ENCODE measurements at places on chromosomes 2 and 18.

DNA sequence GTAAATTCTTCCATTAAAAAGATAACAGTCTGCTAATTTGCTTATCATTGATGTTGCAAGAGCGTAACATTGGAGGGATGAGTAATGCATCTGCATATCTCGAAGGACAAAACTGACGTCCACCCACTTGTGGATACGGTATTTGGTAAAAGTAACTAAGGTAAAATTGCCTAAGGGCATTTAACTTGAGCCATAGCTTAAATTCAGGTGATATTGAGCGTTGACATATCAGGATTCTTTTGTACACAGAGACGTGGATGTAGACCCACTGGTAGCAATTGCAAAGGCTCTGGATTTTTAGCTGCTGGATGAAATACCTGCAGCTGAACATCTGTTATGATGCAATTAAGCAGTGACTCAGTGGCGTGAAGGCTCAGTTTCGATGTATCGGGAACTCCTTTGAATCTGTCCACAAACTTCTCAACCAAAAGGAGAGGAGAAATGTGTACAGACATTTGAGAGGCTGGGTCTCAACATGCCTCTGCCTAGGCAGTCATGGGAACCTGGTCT lies 119.3 kb downstream of the SPTBN1 start:
- DNase-seq, result no peak

DNA sequence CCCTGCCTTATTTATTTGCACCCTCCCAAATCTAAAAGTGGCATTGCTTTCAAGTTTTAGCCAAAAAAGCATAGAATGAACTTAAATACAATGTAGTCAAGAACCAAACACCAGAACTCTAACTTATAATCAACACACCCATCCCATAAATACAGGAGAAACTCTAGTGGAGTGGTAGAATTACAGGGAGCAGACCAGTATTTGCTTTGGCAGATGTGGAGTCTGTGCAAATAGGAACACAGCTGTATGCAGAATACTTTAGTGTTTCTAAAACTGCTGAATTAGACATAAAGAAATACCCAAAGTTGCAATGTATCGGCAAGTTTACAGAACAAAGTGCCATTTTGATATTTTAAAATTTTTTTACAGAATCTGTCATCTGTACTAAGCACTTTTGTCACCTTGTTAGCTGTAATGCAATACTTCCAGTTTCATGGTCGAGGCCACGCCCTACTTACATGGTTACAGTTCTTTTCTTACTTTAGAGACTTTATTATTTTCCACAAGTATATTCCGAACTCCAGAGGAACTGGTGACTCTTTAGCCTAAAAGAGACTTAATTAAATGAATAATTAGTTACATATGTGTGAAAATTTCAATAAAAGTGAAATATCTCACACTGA lies 23.7 kb upstream of the COL5A2 start:
- no peak for DNase-seq

- no peak for DNase-seq
These were observed 14.5 kb downstream of the SH3RF3 start for GRCh38 chr2:109143214-109144187.

DNA sequence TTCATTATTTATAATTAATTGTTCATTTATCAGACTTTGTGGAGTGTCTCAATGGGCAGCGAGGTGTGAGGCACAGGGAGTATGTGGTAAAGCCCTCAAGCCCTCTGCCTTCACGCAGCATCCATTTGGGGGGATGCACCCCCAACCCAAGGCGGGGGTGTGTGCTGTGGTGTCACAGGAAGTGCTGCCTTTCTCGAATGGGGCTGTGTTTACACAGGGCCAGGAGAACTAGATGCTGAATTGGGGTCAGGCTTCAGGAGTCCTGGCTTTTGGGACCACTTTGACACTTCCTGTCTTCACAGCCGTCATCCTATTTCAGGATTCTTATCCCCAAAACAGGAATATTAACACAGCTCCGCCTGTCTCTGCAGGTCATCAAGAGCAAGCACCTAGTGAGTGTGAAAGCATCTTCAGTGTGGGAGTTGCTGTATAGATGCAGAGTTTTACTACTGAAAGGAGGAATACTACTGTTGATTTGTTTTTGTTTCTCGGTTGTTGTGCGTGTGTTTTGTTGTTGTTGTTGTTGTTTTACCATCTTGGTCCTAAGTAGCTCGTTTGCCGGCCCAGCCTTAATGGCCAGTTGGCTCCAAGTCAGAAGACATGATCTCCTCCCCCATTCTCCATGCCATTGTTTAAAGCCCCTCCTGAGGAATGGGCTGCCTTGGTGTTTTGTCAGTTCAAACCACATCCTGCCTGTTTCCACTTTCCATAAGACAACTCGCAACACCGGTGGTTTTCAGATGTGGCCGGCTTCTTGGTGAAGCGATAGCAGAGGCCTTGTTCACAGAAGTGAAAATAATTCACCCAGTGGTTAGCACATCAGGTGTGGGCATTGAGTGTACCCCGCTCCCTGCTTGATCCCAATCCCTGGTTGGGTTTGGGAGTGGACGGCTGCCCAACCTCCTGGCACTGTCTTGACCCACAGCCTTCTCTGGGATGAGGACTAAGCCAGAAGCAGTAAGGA lies 221.3 kb downstream of the BCL2 start:
- DNase-seq, result no peak

GRCh38 chr2:20611077-20611843 lies 39.6 kb downstream of the HS1BP3 start:
- DNase-seq, result no peak

GRCh38 chr2:7726989-7727388 lies 809.8 kb downstream of the RNF144A start:
- no peak for DNase-seq

- DNase-seq, result peak; percentile 96
These were observed 80.9 kb downstream of the BCL2 start for GRCh38 chr18:63238693-63239075.

DNA sequence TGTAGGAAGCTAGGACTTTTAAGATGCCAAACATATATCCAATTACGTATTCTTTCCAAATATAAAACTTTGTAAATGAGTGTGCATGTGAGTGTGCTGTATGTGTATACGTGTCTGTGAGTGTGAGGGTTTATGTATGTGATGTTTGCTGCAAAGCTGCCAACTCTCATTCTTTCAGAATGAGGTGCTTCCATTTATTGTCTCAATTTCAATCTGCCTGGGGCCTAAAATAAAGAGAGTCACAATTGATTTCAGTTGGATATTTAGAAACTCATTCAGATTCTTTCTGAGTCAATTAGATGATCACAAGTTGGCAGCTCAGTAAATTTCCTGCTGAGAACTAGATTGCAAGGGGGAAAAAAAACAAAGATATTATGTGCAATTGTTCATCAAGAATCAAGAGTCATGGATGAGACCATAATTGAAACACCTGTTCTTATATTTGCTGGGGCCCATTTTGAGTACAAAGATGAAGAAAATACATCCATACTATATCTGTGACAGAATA lies 621.2 kb upstream of the ACVR2A start:
- DNase-seq, result peak; percentile 84

- no peak for DNase-seq
These were observed 57.0 kb downstream of the SH3RF3 start for GRCh38 chr2:109185821-109186570.

DNA sequence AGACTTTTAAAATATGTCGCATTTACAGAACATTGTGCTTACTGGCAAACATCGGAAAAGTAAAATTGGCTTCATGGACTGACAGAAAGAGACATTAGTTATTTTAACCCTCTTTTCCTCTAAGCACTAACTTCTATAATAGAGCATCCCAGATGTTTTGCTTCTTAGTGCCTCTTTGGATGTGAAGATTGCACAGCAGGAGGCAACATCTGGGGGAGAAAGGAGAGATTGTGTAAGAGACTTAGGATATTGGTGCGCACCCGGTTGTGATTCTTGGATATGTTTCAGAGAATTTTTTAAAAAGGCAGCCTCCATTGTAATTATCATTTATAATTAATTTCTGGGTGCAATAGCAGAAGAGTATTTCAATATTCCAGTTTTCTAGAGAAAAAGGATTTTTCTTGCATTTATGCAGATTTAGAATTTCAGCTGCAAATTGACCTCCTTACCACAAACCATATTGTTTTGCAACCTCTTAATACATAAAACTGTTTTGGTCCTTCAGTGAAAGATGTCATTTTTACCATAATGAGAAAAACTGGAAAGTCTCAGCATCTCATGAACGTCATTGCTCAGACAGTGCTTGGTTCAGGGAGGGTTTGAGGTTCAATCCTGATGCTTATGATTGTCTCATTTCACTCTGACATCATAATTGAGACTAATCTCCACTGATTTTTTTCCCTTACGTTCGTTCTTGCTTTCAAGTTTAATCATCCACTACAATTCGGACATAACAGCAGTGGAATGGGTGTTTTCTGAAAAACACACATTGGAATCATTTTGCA lies 404.3 kb downstream of the ZNF521 start:
- DNase-seq, result no peak

DNA sequence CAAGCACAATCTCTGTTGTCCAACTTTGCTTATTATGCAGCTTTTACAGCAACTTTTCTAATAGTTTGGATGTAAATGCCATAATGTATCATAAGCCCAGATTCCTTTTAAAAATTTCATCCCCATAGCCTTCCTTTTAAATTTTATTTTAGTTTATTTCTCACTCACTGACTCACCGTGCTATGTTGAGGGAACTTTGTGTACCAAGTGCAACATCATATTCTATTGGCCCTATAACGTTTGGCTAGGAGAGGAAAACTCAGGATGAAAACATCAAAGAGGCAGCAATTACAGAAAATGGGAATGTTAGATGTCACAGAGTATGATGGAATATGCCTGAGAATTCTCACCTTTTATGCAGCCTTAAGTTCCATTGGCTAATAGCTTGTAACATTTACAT lies 135.5 kb downstream of the LCLAT1 start:
- no peak for DNase-seq

DNA sequence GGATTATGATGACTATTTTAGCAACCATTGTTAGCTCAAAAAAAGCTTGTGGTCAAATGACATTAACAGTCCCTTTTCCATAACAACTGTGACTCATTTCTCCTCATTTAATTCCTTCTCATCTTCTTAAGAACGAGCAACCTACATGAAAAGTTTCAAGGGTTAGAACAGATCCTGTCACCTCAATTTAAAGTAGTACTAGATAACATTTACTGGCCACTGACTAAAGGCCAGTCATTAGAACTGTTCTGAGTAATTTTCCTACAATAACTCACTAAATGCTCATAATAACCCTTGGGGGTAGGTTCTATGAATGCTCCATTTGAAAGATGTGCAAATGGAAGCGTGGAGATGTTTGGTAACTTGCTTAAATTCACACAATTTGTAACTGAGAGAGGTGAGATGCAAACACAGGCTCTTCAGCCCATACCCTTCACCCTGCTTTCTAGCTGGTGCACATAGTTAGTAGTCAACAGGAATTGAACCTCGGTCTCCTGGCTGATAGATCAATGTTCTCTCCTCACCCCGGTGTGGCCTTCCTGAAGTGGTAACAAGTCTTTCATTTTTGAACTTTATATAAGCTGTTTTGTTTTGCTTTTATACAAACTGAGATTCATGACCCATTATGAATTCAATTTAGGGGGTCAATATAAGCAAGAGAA lies 212.5 kb downstream of the SETBP1 start:
- no peak for DNase-seq

GRCh38 chr2:203996692-203997091 lies 60.1 kb downstream of the ICOS start:
- DNase-seq, result no peak

- DNase-seq, result no peak
These were observed 413.0 kb downstream of the PTPRM start for GRCh38 chr18:7980136-7980535.

DNA sequence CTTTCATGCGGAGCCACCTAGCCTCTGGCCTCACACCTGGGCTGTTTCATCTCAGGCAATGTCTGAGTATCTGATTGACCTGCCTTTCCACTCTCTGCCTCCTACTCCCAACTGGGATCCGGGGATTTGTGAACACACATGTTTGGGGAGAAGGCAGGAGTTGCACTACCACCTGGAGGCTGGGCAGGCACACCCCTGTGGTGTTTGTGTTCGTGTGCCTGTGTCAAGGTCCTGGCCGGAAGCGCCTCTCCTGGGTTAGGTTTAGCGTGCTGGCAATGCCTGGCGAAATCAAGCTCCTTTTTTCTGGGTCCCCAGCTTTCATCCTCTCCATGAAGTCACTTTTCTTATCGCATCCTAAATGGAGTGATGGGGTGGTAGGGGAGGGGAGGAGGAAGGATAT lies 63.9 kb downstream of the GATA6 start:
- no peak for DNase-seq

- DNase-seq, result no peak
These were observed 3.7 kb upstream of the ALPK2 start for GRCh38 chr18:58632552-58632951.

- DNase-seq, result no peak
These were observed 483 bp upstream of the FHL2 start for GRCh38 chr2:105399207-105399861.

DNA sequence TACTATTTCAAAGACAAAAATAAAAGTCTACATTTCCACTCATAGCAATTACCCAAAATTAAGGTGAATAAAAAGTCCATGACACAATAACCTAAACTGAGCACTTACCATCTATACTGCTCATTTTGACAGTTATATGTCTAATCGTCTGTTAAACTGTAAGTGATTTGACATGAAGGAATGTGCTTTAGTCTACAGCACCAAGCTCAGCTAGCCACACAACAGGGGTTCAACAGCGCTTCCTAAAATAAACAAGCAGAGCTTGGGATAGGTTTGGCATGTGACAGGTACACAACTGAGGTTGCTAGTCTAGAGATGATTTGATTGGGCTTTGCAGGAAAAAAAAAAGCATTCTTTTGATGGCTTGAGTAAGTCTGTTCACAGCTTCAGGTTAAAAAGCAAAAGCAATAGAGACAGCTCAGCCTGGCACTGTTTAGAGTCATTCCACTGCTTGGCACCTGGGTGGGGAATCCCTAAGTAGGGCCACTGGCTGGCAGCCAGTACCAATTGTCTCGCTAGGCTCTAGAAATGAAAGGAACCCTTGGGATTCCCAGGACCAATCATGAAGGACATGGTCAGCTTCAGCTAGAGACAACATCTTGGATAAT lies 78.6 kb downstream of the BARD1 start:
- DNase-seq, result peak; percentile 60

DNA sequence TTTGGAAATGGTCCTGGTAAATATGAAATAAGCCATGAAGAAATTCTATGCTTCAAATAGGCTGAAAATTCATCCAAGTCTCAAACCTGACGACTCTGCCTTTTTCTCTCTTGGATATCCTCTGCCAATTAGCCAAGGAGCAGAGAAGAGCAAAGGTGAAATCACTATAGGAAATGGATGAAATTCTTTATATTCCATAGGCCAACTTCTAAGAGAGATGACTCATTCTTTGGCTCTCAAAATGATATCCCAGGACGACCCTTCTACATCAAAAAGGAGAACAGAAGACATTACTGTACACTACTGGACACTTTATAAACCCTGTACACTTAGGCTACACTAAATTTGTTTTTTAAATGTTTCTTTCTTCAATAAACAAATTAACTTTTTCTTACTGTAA lies 22.7 kb downstream of the PDE1A start:
- DNase-seq, result no peak

DNA sequence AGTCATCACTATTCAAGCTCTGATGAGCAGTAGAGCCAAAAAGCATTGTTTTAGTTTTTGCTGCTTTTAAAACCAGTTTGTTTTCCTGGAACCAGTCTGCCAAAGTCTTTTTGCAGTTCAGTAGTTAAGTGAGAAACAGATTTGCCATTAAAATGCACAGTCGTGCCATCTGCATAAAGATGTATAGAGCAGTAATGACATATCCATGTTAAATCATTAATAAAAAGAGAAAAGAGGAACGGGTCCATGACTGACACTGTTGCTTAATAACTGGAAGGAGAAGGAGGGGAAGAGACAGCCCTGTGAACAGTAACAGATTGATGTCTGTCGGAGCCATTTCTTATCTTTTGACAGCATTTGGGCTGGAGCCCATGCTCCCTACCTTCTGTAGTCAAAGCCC lies 704.6 kb downstream of the SATB2 start:
- DNase-seq, result no peak

- no peak for DNase-seq
These were observed 28.4 kb downstream of the ARHGAP28 start for GRCh38 chr18:6757931-6758330.
